ENCODE measurements at places on chromosomes 6 and 20. TPM values are rescaled to one million over a fixed set of nuclear protein-coding genes. Genes with fewer than 3 reads are reported as not detected.

TRIM10 gene
- total RNA-seq = not detected

HLA-F gene
- 16.5 TPM for total RNA-seq

HRH3 gene
- not detected for total RNA-seq

IL17F gene
- not detected for total RNA-seq

SSTR4 gene
- not detected for total RNA-seq

ENPP5 gene
- total RNA-seq = 7.1 TPM

SIGLEC1 gene
- total RNA-seq = 3.1 TPM

RAD21L1 gene
- total RNA-seq = not detected

RIPOR2 gene
- total RNA-seq = 7.1 TPM

PSORS1C1 gene
- 0.06 TPM for total RNA-seq

CALHM5 gene
- 0.82 TPM for total RNA-seq

TNFRSF21 gene
- 22.3 TPM for total RNA-seq

MAFB gene
- 8.8 TPM for total RNA-seq
